ENCODE measurements at places on chromosomes 11 and 22.

DNA sequence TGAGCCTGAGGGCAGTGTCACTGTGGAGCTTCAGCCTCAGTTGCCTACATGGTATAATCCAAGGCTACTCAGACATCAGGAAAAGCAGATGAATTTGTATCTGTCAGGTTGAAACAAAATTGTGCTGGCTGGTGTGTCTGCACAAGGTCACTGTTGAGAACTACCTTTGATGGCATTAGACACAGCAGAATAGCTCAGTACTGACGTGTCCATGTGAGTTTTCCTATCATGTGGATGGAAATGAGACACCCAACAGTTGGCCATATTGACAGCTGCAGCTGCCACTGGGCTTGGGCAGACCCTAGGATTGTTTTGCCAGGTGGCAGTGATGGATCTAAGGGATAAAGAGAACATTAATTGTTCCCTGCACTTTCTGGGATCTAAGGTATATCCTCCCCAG, 15.8 kb downstream of the CCDC134 start:
- no peak for DNase-seq

DNA sequence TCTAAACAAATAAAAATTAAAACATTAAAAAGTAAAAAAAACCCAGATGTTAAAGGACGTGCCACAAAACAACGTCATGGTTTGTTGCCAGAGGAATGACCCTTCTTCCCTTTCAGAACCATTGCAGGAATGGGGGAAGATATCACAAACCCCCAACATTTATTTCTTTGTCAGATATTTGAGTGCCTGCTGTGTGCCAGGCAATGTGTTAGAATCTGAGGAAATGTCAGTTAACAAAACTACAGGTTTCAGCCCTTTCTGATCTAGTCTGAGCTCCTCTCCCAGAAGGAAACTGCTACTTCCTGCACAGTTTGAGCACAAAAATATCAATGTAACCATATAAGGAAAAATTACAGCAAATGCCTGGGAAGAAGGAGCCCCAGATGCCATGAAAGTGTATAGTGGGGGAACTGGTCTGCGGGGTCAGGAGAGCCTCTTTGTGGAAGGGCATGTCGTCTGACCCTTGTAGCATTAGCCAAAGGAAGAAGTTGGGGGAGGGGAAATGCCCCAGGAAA, 7.1 kb upstream of the NHERF4 start:
- DNase-seq: no peak

- no peak for DNase-seq
These were observed 42.9 kb upstream of the TPBGL start for GRCh38 chr11:75197512-75198277.

- no peak for DNase-seq
These were observed 24.7 kb downstream of the TUB start for GRCh38 chr11:8105666-8106065.

DNA sequence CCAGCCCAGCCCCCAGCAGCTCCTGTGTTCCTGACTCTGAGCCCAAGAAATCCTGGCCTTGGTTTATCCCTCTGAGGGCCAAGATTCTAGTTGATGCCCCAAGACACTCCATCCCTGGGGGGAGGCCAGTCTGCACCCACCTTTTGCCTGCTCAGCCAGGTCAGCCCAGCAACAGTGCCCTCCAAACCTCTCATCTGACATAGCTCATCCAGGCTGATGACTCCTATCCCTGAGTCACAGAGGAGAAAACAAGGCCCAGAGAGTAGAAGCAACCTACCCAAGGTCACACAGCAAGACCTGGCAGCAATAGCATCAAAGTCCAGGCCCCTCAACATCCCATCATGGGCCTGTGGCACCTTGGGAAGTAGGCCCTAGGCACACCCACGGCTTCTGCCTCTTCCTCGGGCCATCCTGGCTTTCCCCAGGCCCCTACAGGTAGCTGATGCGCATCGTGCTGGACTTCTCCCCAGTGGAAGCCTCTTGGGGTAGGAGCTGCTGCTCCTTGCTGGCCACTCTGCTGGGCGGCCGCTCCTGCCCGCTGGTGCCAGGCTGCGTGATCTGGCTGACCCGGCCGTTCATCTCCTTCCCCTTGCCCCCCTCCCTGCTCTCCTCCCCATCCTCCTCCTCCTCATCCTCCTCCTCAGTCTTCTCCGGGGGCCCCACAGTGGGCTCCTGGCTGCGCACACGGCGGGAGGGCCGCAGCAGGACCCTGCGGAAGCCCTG, 6.0 kb downstream of the SSTR3 start:
- no peak for DNase-seq

GRCh38 chr22:26922806-26923205, 265.4 kb downstream of the MIAT start:
- no peak for DNase-seq

DNA sequence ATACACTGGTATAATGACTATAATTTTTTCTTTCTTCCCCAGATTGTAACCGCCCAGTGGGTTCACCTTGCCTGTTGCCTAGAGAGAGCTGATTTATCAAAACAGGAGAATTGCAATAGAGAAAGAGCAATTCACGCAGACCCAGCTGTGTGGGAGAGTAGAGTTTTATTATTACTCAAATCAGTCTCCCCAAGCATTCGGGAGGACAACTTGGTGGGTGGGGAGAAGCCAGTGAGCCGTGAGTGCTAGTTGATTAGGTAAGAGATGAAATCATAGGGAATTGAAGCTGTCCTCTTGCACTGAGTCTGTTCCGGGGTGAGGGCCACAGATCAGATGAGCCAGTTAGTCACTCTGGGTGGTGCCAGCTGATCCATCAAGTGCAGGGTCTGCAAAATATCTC, 73.2 kb downstream of the SLC35F2 start:
- no peak for DNase-seq

DNA sequence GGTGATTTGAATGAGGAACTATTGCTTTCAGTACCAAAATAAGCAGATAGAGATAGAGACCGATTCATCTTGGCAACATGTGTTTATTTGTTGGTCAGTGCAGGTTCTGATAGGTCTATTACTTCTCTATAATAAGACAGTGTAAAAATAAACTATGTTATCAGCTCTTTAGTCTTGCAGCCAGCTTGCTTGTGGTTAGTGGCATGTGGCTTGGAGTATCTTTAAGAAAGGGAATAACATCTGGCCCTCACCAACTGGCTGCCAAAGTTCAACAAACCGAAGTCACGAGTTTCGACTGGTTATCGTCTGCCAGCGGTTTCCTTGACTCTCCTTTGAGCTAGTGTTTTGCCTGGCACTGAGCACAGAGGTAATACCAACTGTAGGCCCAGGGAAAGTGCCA, 71.8 kb downstream of the CTTN start:
- no peak for DNase-seq

- no peak for DNase-seq
These were observed 13.0 kb upstream of the BID start for GRCh38 chr22:17787241-17787640.
